AG08396 (cell line): ENCODE measurements at places on chromosomes 12 and 14.

DNA sequence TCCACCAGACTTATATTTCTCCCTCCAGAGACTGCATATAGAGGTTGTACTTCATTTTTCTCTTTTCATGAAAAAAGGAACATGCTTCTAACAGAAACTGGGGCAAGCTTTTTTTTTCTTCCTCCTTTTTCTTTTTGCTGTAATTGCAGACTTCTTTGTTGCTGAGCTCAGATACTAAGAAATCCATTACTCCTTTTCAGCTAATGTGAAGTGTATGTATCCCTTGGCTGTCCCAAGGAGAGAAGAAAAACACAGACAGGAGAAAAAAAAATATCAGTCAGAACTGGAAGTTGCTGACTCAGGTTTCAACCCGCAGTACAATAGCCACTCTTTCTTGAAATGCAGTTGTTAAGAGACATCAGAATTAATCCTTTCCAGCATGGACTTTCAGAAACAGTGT is 1248.4 kb downstream of the LRFN5 start:
- no peak for DNase-seq

DNA sequence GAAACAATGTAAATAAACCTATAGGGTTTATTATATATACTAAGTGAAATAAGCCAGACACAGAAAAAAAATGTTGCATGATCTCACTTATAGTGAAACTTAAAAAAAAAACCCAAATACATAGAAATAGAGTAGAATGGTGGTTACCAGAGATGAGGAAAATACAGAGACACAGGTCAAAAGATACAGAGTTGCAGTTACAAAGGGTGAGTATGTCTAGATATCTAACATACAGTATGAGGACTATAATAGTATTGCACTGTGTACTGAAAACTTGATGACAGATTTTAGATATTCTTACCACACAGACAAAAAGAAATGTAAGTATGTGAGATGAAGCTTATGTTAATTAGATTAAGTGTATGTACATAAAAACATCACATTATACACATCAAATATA is 28.1 kb downstream of the CLEC2D start:
- no peak for DNase-seq

GRCh38 chr14:75470238-75470797 is 42.5 kb downstream of the JDP2 start:
- DNase-seq, result no peak

GRCh38 chr12:103816663-103817062 is 24.4 kb downstream of the NT5DC3 start:
- no peak for DNase-seq

GRCh38 chr12:94670898-94671297 is 20.5 kb upstream of the TMCC3 start:
- DNase-seq, result no peak

DNA sequence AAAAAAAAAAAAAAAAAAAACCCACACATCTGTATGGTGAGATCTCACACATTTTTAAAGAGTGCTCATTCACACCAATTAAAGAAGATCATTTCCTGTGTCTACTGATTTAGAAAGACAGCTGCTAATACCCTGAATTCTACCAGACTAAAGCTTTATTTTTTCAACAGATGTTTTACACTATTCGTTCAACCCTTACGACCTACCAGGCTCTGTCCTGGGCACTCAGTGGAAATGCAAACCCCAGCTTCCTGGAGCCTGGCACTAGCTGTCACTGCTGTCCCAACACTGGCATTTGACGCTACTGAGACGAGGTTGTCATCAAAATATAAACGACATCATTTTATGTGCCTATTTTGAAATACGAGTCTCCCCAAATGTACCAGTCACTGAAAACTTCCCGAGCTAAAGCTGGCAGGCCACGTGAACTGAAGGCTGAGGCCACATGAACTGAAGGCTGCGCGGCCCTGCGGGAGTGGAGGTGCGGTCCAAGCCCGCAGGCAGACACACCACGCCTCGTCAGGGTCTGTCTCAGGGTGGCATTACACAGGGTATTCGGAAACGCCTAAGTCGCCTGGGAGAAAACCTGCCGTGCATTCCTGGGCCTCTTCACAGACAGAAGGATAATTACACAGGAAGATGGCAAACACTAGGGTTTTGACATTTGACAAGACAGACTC is 27.2 kb downstream of the SLC15A4 start:
- no peak for DNase-seq

- no peak for DNase-seq
Measured at GRCh38 chr12:89993632-89994031, 285.0 kb upstream of the ATP2B1 start.

- DNase-seq, result no peak
Measured at GRCh38 chr14:61603736-61604135, 91.6 kb upstream of the HIF1A start.
